AG04450 (cell line): ENCODE measurements at places on chromosomes 2 and 18.

DNA sequence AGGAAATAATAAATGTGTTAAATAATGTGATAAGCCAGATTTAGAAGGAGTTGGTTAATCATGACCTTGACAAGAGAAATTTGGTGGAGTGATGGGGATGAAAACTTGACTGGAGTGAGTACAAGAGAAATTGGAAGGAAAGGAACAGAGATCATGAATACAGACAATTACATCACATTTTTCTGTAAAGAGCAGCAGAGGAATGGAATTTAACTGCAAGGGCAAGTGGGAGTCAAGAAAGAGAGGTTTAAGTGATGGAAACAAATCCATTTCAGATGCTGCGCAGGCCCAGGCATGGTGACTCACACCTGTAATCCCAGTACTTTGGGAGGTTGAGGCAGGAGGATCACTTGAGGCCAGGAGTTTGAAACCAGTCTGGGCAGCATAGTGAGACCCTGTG, 46.7 kb downstream of the ICA1L start:
- DNase-seq: no peak

GRCh38 chr2:151260573-151261230, 961 bp downstream of the RBM43 start:
- no peak for DNase-seq

DNA sequence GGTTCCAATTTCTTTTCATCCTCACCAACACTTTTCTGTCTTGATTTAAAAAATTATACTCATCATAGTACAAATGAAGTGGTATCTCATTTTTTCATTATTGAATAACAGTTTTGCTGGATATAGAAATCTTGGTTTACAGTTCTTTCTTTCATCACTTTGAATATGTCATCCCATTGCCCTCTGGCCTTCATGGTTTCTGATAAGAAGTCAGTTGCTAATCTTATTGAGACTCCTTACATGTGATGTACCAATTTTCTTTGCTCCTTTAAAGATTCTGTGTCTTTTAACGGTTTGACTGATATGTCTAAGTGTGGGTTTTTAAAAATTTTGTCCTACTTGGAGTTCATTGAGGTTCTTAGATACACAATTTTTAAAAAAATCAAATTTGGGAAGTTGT, 35.0 kb downstream of the SLC3A1 start:
- DNase-seq: no peak

- no peak for DNase-seq
Observed at GRCh38 chr2:20034821-20035220, 16.6 kb downstream of the LAPTM4A start.

GRCh38 chr18:66623821-66624220, 19.9 kb upstream of the CDH19 start:
- no peak for DNase-seq

GRCh38 chr2:111046670-111047069, 74.0 kb upstream of the BCL2L11 start:
- DNase-seq: no peak

DNA sequence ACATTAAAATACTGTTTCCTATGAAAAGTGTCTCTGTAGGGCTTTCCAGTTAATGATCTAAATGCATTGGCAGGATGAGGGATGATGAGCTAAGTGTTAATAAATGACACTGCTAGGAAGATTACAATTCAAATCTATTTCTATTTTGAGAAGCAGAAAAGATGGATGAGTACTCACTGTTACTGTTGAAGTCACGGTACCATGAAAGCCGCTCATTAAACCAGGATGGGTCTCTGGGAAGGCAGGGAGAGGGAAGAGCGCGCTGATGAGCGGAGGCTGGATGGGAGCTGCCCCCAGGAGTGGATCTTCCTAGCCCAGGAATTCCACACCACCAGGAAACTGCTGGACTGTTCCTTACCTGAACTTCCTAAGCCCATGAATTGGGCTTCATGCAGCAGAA, 27.1 kb upstream of the TXNDC2 start:
- DNase-seq: no peak

DNA sequence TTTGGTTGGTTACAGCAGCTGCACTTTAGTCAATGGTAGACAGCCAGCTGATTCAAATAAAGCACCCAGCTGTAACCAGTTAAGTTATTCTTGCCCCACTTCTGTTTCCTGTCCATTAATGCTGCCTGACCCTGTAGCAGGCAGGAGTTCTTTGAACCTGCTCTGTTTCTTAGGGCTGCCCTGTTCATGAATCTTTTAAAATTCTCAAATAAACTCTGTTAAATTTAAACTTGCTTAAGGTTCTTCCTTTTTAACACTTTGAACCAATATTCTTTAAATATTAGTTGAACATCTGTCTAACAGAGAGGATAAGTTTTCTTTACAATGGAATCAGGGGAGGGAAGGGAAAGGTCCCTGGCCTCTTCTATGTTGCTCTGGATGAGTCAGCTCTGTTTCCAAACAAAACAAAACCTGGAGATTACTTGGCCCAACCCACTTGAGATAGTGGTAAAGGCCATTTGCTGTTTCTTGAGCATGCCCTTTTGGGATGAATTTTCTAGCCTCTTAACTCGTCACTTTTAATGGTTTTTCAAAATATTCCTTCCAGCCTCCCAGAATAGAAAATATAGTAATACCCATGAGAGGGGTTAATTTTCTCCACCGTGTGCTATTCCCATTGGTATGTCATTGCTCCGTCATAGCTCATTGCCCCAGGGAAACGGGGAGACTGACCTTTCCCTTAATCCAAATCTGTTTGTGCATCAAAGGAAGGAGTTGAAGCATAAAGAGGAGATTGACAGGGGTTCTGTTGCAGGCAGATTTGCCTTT, 112.1 kb upstream of the FHL2 start:
- no peak for DNase-seq

- no peak for DNase-seq
Observed at GRCh38 chr2:180905461-180905860, 74.9 kb upstream of the UBE2E3 start.

DNA sequence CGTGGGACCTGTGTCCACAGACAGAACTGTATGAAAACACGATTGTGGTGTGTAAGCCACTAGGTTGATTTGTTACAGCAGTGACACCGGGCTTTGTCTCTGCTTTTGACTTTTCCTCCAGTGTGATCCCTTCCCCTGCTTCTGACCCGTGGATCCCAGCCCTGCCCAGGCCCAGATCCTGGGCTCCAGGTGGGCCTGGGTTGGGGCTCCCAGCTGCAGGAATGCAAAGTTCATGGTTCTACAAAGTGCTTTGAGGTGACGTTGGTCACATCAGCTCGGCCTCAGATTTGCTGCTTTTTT, 26.8 kb downstream of the HPCAL1 start:
- DNase-seq: no peak

- no peak for DNase-seq
Observed at GRCh38 chr2:98093611-98094010, 6.6 kb downstream of the VWA3B start.

- DNase-seq: no peak
Observed at GRCh38 chr2:40439473-40439872, 12.4 kb downstream of the SLC8A1 start.

- no peak for DNase-seq
Observed at GRCh38 chr2:179247318-179248023, 17.2 kb downstream of the SESTD1 start.

- peak; percentile 89 for DNase-seq
Observed at GRCh38 chr2:45452866-45453265, 158.2 kb downstream of the SRBD1 start.
